ENCODE measurements at places on chromosomes 16 and 17.

GRCh38 chr17:81171941-81172340 lies 5.9 kb upstream of the AATK start:
- DNase-seq: no peak

- no peak for DNase-seq
These were observed 149.2 kb upstream of the TBX2 start for GRCh38 chr17:61250335-61250890.

GRCh38 chr16:19745286-19746010 lies 27.4 kb downstream of the IQCK start:
- DNase-seq: no peak

GRCh38 chr17:55343900-55344513 lies 77.6 kb downstream of the MMD start:
- no peak for DNase-seq

DNA sequence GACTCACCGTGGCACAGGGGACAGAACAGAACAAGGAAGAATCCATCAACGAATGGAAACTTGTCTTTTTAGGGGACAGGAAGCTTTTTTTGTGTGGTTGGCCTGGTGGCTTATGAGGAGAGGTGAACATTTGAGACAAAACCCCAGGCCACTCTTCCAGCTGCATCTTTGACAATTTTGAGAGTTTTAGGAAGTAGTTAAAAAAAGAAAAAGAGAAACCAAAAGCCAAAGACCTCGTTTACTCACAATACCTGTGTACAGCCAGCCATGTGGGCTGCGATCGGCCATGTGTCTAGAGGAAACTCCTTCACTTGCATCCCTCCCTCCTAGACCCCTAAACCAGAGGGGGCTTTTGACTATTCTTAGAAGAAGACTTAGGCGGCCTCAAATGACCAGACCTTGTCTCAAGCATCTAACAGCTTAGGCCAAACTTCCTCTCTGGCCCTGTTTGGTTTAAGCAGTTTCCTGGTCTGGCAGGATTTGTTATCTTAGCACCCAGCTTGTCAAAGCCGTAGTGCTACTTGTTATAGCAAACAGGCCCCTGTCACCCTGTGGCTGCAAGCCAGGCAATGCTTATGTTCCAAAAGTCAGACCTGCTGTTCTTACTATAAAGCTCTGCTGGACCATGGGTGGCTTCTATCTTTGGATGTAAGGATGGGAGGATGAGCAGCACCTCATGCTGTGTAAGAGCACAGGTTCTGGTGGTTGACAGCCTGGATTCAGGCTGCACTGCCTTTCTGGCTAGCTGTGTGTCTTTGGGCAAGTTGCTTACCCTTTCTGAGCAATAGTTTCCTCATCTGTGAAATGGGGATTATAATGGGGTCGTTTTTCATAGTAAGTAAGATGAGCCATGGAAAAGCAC lies 17.7 kb downstream of the KSR1 start:
- DNase-seq: no peak

GRCh38 chr16:69904495-69905170 lies 46.5 kb upstream of the CLEC18A start:
- DNase-seq: no peak

- no peak for DNase-seq
These were observed 205.9 kb downstream of the HS3ST3A1 start for GRCh38 chr17:13395862-13396261.

DNA sequence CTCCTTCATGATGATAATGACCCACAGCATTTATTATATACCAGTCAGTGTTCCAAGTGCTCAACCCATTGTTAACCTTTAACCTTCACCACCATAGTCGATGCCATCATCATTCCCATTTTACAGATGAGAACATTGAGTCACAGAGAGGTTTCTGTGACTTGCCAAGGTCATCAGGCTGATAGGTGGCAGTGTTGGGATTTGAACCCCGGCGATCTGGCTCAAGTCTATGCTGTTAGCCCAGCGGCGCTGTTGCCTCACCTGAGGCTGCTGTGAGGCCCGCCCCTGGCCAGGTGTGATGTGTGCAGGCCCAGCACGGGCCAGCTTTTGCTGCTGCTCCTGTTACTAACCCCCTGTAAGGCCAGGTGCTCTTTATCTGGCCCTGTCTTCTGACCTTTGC lies 101.2 kb downstream of the OR1D5 start:
- DNase-seq: no peak

- no peak for DNase-seq
These were observed 6.1 kb downstream of the SGSM2 start for GRCh38 chr17:2343421-2343820.

DNA sequence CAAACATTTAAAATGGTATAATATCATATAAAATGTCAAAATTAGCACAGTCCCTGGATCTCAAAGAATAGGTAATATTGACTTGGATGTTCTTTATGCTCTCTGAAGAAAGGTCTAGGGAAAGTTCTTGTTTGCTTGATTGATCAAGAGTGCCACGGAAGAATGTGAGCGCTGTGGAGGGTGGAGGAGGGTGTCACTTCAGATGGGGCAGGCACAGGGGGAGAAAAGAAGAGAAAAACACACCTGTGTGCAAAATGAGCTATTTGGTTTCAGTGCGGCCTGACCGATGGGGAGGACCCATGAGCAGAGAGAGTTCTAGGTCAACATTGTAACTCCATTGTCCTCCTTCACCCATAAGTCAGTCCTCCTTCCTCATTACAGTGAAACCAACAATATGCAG lies 8.8 kb upstream of the VPS4A start:
- DNase-seq: no peak

DNA sequence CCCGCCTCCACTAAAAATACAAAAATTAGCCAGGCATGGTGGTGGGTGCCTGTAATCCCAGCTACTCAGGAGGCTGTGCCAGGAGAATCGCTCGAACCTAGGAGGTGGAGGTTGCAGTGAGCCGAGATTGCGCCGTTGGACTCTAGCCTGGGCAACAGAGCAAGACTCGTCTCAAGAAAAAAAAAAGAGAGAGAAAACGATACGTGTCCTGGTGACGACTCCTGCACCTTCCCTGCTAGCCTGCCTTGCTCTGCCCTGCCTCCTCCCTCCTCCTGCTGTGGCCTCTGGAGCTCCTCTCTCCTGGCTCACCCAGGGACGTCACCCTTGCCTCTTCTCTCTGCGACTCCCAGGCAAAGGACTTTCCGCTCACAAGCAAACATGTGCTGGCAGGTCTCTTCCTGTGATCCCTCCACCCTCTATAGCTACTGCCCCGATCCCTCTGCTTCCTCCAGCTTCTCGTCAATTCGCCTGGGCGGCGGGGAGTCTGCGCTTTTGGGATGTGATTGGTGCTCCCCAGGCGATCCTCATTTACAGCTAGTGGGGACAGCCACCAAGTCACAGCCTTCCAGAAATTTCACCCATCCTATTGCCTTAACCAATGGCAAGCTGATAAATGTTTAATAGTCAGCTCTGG lies 25.5 kb upstream of the CBX4 start:
- no peak for DNase-seq

Data from GOT3 (cell line).